ENCODE measurements at places on chromosomes 3 and 15.

- no peak for DNase-seq
Measured at GRCh38 chr15:83155942-83156341, 48.5 kb downstream of the TM6SF1 start.

DNA sequence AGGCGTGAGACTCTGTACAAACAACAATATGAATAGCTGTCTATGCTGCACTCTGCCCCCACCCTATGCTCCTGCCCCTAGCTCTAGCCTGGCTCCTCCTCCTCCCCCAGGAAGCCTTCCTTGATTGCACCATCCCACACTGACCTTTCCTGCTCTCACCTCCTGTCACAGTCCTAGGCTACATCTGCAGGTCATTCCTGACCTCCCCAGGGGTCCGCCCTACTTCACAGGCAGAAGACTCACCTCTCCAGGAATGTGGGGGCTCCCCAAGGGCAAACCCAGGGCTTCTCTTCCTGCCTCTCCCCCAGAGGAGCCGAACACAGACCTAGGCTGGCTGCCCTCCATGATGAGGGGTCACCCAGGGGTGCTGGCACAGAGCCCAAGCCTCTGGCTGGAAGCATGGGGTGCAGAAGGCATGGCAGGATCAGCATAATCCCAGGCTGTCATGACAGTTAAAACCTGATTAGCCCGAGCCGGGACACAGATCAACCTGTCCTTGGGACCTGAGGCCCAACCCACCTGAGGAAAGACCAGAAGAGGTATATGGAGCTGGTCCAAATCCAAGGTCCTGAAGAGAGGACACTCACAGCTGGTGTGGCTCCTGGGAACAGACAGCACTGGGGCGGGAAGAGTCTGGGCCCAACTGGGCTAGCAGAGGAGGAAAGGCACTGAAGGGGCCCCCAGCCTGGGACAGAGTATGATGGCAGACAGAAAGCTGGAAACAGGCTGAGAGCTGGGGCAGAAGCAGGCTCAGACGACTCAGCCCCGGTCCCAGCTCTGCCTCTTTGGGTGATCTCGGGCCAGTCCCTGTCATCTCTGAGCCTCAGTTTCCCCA lies 5.9 kb downstream of the SEMA7A start:
- no peak for DNase-seq

GRCh38 chr3:72427624-72428023 lies 420.6 kb downstream of the SHQ1 start:
- no peak for DNase-seq

DNA sequence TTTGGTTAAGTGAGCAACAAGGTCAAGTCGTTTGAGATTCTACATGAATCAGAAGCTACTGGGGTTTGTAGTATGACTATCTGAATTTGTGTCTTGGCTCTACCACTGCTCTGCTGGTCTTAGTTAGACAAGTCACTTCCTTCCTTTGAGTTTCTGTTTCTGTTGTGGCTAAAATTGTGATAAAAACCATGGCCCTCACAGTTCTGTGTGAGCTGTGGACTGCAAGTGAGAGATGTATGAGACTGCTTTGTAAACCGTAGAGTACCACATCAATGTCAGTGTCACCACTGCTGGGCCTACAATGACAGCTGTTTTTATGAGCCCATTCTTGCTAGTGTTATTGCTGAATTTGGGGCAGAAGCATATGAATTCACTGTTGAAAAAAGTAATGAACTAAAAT lies 32.7 kb downstream of the RARB start:
- no peak for DNase-seq

- DNase-seq, result no peak
Measured at GRCh38 chr15:94348084-94348483, 116.7 kb downstream of the MCTP2 start.

GRCh38 chr3:99248130-99248529 lies 346.6 kb upstream of the DCBLD2 start:
- DNase-seq, result no peak

GRCh38 chr3:196756732-196757131 lies 17.1 kb downstream of the PAK2 start:
- DNase-seq, result no peak

DNA sequence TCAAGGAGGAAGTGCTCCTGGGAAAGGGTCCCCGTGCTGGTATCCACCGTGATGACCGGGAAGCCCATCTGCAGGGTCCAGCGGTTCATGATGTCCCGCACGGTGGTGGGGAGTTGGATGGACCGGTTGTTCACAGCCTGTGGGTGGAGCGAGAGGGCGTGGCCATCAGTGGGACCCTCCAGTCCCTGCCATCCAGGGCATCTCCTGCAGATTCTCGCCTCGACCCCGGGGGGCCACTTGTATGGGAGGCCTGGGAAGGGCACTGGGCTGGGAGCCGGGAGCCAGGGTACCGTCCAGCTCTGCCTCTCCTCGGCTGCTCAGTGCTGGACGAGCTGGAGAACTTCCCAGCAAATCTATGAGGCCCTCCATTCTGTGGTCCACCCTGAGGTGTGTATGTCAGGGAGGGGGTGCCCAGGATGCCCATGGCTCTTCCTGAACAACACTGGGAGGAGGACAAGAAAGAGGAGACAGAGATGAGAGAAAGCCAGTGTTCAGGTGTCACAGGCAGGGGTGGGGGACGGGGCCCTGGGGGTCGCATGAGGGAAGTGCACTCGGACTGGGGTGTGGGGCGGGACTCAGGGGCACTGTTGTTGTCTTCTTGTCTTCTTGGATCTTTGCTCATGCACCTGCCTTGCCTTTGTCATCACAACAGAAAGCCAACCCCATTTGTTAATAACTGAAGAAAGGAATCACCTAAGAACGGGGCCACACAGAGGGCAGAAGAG lies 13.0 kb downstream of the ANPEP start:
- no peak for DNase-seq
